ENCODE measurements at places on chromosomes 2 and 18.
A peak's percentile ranks its signal among the peaks of the same experiment; 100 is the strongest.

DNA sequence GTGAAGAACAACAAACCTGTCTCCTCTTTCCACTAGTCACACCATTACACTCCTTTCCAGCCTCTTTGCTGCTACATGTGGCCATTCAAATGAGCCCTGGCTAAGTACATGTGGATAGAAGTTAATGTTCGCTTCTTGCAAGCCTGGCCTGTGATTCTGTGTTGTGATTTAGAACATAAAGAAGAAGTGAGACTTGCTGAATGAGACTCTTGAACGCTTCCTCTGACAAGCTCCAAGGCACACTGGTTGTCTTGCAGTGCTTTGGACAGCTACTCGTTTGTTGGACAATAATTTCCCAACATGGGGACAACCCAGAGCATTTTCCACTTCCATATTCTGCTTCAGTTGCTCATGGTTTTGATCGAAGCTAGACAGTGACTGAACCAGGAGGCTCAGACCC lies 57.3 kb downstream of the CCDC74A start:
- DNase-seq, result no peak

GRCh38 chr2:221972813-221973478 lies 325.9 kb downstream of the PAX3 start:
- no peak for DNase-seq

GRCh38 chr18:2547477-2548087 lies 23.7 kb downstream of the METTL4 start:
- DNase-seq, result no peak

DNA sequence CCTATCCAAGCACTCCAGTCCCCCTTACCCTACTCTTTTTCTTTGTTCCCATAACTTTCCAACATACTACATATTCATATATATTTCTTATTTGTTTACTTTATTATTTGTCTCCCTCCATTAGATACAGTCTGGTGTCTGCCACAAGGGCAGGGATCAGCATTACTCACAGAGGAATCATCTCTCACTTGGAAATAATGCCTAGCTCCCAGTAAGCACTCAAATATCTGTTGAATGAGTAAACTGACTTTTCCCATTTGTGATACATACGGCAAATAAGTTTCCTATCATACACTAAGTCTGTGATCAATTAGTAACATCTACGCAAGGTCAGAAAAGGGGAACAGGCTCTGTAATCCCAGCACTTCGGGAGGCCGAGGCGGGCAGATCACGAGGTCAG lies 18.7 kb downstream of the C1D start:
- DNase-seq, result no peak

- no peak for DNase-seq
These were observed 12.1 kb upstream of the KDSR start for GRCh38 chr18:63378919-63379638.

- DNase-seq, result no peak
These were observed 60.6 kb downstream of the INHBB start for GRCh38 chr2:120406566-120406965.

DNA sequence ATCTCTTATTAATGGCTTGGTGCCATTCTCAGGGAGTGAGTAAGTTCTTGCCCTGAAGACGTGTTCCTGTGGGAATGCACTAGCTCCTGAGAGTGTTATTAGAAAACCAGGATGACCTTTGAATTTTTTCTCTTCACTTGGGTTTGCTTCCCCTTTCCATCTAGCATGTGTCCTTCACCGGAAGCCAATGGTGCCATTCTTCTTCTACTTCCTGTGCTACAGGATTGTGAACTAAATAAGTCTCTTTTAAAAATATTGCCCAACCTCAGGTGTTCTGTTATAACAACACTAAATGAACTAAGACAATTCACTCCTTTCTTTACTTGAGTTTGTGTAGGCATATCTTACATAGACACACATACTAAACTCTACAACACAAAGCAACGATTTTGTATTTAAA lies 447.0 kb downstream of the SOX11 start:
- DNase-seq, result no peak

- DNase-seq, result no peak
These were observed 53.2 kb downstream of the FAM168B start for GRCh38 chr2:131039908-131040660.

DNA sequence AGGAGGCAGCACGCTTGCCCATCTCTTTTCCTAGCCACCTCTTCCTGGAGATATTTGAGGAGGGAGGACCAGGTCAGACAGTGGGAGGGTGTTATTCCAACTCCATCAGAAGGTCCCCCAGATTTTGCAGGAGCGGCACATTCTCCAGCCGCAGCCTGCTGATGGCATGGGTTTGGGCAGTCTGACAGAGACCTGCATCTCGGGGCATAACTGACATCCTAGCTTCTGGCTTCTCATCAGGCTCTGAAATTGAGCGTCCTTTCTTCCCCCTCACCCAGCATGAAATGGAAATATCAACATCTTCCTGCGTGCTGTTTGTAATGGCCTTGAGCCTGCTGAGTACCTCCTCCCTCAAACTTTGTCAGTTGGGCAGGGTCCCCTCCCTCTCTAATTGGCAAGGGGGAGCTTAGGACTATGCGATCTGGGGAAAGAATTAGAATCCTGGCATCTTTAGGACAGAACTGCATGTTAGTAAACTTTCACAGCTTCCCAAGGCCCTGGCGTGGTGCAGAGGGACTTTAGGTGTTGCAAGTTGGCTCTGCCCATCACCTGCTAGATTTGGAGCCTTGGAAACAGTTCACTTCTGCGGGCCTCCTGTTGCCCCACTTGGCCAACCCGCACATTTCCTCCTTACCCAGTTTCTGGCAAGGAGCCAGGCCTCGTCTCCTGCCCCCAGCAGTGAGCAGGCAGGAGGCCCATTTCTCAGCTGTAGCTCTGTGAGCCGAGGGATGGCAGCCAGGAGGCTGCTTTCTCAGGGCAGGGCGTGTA lies 2.2 kb downstream of the ITM2C start:
- DNase-seq, result peak; percentile 81

DNA sequence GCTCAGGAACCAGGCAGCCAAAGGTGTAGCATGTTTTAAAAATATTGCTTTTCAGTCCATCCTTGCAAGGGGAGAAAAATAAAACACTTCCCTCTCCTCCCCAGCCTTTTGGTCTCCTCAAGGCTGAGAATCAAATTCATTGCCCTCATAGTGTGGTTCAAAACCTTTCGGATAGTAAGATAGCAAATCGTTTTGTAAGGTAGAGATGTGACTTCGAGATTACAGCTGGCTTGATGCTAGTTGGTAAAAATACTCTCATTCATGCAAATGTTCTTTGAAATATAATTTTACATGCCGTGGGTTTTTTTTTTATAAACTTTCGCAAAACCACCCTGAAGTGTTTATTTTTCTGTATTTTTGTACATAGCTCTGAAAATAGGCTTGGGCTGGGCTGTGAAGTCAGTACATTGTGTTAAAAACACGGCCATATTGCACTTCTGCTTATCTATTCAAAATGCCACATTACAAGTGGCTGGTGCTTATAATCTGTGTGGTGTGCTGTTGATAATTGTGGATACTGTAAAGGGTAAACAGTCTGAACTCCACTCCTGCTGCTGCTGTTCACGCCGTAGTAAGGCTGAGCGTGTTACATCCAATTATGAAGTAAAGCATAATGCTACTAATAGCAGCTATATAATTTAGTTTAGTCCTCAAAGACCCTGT lies 172.0 kb upstream of the SIX3 start:
- DNase-seq, result no peak

DNA sequence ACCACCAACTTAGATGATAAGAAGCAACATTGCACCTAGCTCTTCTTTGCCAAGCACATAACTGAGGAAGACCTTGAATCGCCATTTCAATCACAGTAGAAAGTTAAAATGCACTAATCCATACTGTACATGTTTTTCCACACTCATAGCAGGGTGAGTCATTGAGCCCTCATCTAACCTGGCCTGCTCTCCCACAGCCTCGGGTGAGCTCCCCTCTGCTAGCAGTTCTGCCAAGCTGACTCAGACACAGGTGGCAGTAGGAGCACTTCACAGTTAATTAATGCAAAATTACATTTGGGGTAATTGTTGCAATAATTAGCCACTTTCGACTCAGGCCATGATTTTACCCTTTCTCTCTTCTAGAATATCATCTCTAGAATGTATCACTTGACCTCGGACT lies 1632.8 kb upstream of the CELF4 start:
- no peak for DNase-seq

DNA sequence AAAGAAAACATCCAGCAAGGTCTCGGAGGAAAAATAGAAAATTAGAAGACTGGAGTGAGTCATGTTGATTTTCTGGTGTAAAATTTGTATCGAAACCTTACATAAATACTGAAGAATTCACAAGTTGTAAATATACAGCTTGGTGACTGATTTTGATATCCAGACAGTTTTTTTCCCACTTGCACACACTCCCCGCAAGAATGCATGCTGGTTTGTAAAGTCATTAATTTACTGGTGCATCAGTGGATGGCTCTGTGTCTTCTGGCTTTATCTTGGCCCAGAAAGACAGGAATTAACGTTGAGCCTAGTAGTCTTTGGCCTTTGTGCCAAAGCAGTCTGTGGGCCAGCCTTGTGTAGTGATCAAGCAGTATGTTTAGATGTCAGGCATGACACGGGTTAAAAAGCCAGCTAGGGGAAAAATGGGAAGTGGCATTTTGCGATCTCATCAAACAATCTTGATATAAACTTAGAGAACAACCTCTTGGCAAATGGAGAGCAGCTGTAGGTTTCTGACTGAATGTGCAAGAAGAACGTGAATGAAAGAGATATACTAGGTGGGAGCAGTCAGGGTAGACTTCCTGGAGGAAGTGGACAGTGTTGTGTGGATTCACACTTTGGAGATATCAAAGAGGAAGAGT lies 22.7 kb upstream of the CASP8 start:
- no peak for DNase-seq

DNA sequence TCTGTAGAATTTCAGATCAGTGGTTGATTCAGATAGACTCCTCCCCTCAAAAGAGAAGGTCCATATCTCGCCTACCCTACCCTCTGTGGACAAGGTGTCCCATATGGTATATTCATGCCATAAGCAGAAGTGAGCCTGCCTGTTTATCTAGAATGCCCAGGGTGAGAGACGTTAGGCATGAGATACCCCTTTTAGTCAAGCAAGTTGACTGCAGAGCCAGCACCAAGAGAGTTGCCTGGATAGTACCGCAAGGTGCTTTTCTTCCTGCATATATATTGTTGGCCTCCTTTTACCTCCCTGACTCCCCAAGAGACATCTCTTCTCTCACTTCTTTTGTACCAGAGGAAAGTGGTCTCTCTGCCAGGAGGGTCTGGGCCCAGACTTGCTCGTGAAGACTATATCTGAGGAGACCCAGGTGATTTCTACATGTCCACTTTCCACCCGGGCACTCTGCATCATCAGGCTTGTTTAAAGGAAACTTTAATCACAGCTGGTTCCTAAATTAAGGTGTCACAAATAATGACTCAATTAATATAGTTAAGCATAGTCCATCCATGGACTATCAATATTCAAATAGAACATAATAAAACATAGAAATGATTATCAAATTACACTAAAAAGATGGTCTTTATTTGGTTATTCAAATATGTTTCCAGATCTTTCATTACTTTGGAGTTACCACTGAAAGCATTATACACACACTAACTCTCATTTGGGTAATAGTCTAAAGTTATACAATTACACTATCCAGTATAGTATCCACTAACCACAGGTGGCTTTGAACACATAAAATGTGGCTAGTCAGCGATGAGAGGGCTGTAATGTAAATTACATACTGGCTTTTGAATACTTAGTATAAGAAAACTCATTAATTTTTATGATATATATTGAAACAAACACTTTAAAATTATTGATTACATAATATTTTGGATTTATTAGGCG lies 4.1 kb downstream of the ITGA4 start:
- no peak for DNase-seq

DNA sequence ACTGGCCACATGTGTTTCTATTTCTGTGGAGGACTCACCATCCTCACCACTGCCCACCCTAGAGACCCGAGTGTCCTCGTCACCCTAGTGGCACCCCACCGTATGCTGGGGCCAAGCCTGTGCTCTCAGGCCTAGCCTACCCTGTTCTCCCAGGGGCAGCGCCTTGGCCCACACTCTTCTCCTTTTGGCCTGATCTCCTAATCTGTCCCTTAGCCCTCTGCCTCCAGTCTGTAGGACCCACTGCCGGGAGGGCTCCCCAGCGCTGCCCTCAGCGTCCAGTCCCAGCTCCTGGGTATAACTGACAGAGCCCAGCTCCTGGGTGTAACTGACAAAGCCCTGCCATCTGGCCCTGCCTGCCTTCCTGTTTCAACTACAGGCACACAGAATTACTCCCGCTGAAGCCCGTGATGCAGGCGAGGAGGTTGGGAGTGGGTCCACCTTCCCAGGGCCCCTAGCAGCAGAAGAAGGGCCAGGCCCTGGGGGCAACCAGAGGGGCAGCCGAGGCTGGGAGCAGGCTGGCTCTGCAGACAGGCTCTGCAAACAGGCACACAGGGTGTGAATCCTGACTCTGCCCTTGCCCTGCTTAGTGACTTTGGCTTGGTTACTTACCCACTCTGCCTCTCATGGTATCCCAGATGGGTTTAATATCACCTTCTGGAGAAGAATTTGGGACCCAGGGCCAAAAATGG lies 25.6 kb upstream of the PTMA start:
- no peak for DNase-seq

DNA sequence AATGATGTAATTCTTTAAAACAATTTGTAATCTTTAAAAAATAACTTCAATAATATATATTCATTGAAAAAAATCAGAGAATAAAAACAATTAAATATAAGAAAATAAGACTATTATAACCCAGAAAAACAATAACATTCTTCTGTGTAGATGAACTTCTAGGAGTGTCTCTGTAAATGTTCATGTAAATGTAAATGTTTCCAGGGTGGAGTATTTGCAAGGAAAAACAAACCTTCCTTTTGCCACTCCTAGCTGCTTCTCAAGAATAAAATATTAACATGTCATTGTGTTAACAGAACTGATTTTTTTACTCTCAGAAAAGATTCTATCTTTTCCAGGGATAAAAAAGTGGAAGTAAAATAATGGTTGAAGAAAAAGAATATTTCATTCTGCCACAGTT lies 431.9 kb downstream of the PLCL1 start:
- DNase-seq, result no peak

DNA sequence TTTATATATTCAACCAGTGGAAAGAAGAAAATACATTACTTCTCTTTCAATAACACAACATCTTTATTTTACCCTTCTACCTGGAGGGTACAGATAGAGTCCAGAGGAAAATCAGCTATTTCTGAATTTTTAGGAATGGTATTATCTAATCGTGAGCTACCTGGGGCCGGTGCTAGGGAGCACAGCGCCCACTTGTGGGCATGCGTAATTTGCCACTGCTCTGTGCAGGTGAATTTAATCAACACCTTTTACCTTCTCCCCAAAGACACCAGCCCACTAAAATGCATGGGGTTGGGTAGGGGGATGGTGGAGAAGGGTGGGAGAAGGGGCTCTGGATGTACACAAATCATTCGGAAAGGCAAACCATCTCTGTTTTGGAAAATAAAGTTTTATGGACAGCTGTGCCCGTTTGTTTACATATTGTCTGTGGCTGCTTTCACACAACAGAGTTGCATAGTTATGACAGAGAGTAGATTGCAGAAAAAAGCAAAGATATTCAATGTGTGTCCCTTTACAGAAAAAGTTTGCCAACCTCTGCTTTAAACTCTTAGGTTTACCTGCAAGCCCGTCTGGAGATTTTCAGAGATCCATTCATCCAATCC lies 51.5 kb upstream of the DCC start:
- no peak for DNase-seq
